ENCODE measurements at places on chromosomes 3 and 15. TPM values are rescaled to one million over a fixed set of nuclear protein-coding genes. Genes with fewer than 3 reads are reported as not detected.

The EPB42 gene
- total RNA-seq: not detected

The SUCNR1 gene
- total RNA-seq: 0.09 TPM

The GOLGA6L4 gene
- total RNA-seq: 1.6 TPM

DNA sequence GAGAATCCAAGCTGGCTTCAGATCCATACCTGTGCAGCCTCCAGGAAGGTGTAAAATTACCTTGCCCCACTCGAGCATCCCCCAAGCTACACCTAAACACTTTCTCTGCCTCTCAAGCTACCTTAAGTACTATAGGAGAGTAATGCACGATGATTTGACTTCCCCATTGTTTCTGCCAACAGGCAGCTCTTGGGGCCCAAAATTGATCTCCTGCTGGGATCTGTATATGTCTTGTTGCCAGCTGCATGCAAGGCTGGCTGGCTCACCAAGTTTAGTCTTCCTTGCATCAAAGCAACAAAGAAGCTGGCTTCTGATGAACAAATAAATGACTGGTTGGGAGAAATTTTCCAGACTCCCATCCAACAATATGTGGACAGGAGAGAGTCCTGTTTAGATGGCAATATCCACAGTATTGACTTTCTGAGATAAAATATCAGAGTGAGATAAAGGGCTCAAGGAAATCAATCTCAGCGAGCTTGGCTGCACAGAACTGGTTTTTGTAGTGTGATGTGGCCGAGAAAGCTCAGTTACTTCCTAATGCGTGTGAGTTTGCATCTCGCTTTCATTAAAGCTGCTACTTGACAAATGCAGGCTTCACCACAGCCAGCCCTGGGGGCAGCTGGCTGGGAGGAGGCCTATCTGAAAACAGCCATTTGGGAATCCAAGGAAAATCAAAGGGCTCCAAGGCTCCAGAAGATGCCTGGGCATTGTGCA, 140.7 kb downstream of the MINAR1 start:
- H3K27ac ChIP-seq: peak overlapping the region; percentile 25
- H3K27me3 ChIP-seq: no peaks in the 10 kb centered on the region
- no peaks in the 10 kb centered on the region for H3K4me1 ChIP-seq
- no peak overlapping the region for H3K4me3 ChIP-seq
- DNase-seq: no peak

GRCh38 chr15:49372366-49372765, 50.7 kb upstream of the FGF7 start:
- H3K36me3 ChIP-seq: no peaks in the 10 kb centered on the region
- H3K27me3 ChIP-seq: no peaks in the 10 kb centered on the region
- H3K27ac ChIP-seq: no peak overlapping the region
- no peak for DNase-seq
- H3K4me1 ChIP-seq: no peaks in the 10 kb centered on the region
- no peak overlapping the region for H3K4me3 ChIP-seq

DNA sequence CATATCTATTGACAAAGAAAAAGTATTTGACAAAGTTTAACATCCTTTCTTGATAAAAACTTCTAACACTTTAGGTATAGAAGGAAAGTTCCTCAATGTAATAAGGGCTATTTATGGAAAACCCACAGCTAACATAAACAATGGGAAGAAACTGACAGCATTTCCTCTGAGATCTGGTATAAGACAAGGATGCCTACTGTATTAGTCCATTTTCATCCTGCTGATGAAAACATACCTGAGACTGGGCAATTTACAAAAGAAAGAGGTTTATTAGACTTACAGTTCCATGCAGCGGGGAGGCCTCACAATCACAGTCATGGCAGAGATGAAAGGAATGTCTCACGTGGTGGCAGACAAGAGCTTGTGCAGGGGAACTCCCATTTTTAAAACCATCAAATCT, 17.8 kb upstream of the CLDN1 start:
- H3K4me3 ChIP-seq: no peak overlapping the region
- peaks cover 4% of the 10 kb centered on the region for H3K4me1 ChIP-seq
- H3K27ac ChIP-seq: no peak overlapping the region
- no peaks in the 10 kb centered on the region for H3K27me3 ChIP-seq
- H3K36me3 ChIP-seq: no peaks in the 10 kb centered on the region
- DNase-seq: no peak

DNA sequence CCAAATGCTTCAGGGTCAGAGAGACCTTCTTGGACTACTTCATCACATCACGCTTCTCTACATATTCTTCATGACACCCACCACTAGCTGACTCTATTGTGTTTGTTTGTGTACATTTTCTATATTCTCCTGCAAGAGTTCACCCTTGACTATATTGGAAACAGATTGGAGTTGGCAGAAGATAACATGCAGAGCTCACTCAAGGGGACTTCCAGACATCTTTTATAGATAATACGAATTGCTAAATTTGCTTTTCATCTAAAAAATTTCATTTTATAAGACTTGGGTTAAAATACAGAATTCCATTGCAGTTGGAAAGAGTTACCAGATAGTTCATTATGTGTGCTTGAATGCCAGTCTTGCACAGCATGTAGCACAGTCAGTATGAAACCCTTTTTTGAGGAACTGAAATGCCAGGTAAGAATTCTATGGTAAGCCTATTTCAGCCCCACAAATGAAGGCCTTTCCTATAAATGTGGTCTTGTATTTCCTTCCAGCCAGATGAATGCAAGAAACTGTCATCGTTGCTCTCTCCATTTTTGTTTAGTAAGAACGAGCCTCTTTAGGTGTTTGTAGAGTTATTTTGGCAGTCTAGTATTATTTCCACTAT, 177.6 kb downstream of the GHSR start:
- H3K4me3 ChIP-seq: no peak overlapping the region
- H3K36me3 ChIP-seq: no peaks in the 10 kb centered on the region
- H3K27me3 ChIP-seq: no peaks in the 10 kb centered on the region
- no peak for DNase-seq
